ENCODE measurements at places on chromosomes 7 and 10.
A peak's percentile ranks its signal among the peaks of the same experiment; 100 is the strongest.

DNA sequence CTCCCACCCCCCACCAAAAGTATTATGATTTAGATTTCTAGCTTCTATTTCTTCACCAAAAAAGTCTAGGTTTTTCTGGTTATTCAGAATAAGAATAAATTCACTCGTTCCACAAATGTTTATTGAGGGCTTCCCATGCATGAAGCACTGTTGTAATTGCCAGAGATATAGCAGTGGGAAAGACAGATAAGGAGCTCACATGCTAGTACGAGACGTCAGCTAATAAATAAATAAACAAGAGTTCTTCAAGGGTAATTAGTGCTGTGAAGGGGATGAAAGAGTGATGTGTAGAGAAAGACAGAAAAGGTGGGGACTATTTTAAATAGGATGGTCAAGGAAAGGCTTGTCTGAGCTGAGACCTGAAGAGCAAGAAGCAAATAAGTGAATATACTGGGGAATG lies 38.1 kb upstream of the SEPTIN7 start:
- DNase-seq = no peak

GRCh38 chr10:114604357-114605130 lies 53.5 kb downstream of the ABLIM1 start:
- DNase-seq = no peak

DNA sequence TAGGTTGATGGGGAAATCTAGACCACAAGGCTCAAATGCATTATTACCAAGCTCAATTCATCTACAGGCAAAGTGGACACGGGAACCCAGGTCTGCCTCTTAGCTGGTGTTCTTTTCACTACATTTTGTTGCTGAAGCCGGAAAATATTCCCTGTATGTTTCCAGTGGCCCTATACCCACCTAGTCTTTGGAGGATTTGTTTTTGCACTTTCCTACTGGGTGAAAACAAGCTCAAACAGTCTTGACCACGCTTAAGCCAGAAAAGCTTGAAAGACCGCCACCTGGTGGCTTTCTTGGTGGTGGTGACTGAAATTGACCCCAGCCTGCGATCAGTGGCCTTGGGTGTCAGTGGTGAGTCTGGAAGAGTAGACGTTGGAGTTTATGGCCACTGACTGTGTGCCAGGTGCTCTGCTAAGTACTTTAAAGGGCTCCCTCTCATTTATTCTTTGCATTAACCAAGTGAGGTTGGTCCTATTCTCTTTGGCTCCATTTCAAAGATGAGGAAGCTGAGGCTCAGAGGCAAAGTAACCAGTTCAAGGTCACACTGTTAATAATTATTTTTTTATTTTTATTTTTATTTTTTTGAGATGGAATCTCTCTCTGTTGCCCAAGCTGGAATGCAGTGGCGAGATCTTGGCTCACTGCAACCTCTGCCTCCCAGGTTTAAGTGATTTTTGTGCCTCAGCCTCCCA lies 11.1 kb upstream of the CRTAC1 start:
- peak; percentile 64 for DNase-seq

DNA sequence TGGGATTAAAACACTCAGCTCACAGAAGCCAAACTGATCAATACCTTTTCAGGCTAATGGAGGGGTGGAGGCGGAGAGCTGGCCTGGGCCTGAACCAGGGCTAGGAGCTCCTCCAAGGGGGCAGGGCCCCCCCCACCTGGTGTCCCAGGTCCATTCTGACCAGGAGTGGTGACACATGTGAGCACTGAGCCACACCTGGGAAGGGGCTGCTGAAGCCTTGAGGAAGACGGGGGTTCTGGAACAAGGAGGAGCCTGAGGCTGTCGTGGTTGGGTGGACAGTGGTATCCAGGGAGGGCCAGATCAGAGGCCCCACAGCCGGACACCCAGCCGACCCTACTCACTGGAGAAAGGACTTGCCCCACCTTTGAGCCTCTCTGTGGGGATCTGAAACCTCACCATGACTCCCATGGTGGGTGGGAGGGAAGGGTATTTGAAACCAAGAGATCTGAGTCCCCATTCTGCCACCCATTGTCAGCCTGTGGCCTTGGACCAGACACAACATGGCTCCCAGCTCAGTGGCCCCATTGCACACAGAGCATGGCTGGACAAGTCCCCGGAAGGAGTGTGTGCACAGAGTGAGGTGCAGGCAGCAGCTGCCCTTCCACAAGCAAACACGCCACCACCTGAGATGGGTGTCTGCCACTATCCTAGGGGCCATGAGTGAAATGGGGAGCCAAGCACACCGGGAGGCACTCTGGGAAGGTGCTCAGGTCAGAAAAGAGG lies 12.4 kb downstream of the TMEM273 start:
- no peak for DNase-seq

Data from dorsolateral prefrontal cortex (tissue), 122 donors.